NCI-H526 treated with DMSO at 0.1 percent for 48 hours (cell line): ENCODE measurements at places on chromosomes 11 and 22.

DNA sequence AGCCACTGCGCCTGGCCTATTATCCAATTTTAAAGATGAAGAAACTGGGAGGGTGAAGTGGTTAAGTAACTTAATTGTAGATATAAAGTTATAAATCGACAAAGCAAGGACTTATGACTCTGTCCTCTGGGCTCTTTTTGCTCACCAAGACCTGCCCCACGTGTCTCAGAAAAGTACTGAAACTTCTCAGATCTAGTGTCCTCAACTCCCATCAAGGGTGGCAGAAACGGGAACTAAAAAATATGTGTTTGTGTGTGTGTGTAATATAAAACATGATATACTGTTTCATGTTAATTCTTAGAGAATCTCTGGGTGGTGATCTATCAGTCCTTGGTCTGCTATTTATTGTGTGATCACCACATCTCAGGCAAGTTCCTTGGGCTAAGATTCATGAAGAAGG lies 104.9 kb downstream of the GAB2 start:
- no peak for DNase-seq

- DNase-seq: no peak
Measured at GRCh38 chr11:18958221-18958910, 19.2 kb upstream of the MRGPRX1 start.

DNA sequence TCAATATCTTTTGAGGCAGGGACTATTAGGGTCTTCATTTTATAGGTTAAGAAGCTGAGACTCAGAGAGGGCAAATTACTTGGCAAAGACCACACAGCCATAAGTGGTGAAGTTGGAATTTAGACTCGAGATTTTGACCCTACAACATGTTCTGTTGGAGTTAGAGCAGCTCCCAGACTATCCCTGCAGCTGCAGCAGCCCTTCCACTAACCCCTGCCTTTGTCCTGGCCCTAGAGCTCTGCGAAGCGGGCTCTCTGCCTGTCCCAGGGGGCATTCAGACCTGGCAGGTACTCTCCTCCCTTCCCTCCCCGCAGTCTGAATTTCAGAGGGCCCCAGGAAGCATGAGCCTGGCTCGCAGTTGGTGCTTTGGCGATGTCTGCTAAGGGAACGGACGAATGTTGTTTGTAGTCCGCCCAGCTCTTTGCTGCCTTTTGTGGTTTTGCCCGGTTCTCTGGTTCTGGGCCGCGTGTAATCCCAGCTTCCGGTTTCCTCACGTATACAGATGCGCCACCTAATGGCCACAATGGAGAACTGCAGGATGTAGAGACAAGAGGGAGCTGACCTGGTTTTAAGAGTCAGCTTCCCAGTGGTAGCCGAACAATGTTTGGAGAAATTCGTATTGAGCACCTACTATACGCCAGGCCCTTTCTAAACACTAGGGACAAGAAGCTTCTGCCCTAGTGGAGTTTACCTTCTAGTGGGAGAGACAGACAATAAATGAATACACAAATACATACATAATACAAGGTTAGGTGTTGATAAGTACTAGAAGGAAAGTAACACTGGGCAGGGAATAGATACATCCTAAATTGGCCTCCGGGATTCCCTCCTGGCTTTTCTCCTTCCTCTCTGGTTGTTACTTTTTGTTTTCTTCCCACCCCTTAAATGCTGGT lies 125.2 kb downstream of the ST3GAL4 start:
- DNase-seq: peak; percentile 98

- peak; percentile 65 for DNase-seq
Measured at GRCh38 chr11:92845805-92846204, 123.6 kb upstream of the MTNR1B start.

GRCh38 chr22:42811459-42811858 lies 45.6 kb downstream of the ARFGAP3 start:
- peak; percentile 87 for DNase-seq

GRCh38 chr11:103228807-103229206 lies 119.6 kb downstream of the DYNC2H1 start:
- DNase-seq: no peak

DNA sequence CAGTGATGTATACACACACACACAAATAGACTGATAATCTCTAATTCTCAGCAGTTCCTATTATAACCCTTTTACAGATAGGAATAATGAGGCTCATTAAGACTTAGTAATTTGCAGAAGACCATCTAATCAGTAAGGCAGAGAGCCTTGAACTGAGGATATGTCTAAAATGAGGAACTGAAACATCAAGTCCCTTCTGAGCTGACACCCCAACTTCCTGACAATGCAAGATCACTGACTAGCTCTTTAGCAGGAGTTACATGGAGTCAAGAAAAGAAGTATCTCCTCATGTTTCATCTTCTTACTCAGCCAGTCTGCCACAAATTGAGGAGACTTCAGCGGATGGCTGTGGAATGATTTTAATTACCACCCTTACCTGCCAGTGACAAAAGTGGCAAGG lies 193.0 kb downstream of the MSANTD4 start:
- DNase-seq: no peak

- DNase-seq: no peak
Measured at GRCh38 chr11:8766988-8767374, 84.4 kb downstream of the RPL27A start.

DNA sequence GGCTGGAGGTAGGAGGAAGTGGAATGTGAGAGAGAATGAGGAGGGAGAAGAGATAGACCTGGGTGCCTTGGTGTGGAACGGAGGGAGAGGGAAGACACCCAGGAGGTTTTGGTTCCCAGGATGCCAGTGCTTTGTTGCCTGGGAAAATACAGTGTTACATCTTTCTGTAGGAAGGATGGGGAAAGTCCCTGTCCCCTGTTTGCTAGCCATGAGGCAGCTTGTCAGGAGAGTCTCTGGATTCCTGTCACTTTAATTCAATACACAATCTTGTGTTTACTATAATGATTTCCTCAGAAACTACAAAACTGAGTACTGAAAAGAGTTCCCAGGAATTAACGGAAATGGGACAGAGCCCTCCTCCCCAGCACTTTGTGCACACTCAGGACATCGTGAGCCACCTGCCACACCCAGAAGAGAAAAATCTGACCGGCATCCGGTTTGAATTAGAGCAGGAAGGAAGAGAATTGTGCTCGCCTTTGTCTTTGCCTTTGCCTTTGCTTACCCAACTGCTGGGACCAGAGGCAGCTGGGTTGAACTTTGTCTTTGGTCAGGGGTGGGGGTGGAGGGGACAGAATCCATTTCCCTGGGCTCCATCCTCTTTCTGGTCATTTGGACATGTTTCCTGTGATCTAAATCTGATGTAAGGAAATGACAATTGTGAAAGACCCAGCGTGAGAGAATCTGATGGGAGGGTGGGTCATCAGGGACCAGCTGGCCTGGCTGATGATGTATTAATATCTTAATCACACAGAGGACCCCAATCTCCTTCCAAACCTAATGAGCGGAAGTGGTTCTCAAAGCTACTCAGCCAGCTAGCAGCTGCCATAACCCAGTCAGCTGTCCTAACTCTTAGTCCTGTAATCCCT lies 1.3 kb upstream of the LIMK2 start:
- DNase-seq: no peak

GRCh38 chr22:17976121-17976520 lies 48.2 kb downstream of the MICAL3 start:
- no peak for DNase-seq

GRCh38 chr11:68016904-68017817 lies 7.0 kb downstream of the ALDH3B1 start:
- DNase-seq: no peak

DNA sequence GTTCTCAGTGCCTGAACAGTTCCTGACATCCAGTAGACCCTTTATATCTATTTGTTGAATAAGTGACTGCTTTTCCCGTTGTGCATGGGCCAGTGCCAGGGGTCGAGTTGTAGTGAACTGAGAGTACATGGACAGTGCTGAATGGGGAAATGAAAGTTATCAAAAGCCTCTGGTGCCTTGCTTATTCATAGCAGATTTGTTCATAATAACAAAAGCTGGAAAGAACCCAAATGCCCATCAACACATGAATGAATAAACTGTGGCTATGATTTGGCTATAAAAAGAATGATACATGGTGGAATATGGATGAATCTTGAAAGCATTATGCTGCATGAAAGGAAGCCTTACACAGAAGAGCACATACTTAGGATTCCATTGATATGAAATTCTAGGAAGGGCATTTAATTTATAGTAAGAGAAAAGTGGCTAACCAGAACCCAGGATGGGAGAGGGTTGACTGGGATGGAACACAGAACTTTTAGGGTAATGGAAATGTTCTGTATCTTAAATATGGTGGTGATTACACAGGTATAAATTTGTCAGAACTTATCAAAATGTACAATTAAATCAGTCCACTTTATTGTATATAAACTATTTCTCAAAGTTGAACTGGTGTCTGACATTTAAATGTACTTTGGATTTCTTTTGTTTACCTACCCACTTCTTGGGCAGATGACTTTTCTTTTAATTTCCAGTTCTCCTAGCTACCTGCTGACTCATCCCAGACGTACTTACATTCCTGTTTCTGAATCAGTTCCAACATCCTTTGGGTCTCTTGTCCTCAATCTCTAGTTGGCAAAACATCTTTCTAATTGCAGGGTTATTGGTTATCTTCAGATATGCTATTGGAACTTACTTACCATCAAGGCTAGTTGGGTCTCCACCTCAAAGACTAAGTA lies 42.8 kb downstream of the PACS1 start:
- no peak for DNase-seq

GRCh38 chr22:41479671-41480396 lies 10.9 kb downstream of the ACO2 start:
- no peak for DNase-seq

GRCh38 chr11:130042093-130042591 lies 27.6 kb upstream of the APLP2 start:
- DNase-seq: no peak

DNA sequence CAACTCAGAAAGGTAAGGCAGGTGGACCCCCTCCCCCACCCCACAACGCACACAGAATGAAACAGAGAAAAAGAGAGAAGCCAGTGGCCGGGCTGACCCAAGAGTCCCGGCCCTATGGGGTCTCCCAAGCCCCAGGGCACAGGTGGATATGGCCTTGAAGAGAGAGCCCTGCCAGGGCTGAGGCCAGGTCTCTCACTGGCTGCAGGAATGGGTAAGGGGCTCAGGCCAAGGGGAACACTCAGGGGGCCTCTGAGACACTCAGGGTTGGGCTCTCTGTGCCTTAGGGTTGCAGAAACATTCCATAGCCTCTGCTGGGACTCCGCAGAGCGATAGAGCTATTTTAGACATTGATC lies 98.0 kb downstream of the PDE2A start:
- no peak for DNase-seq

- DNase-seq: no peak
Measured at GRCh38 chr11:20362481-20362880, 1.0 kb upstream of the HTATIP2 start.

DNA sequence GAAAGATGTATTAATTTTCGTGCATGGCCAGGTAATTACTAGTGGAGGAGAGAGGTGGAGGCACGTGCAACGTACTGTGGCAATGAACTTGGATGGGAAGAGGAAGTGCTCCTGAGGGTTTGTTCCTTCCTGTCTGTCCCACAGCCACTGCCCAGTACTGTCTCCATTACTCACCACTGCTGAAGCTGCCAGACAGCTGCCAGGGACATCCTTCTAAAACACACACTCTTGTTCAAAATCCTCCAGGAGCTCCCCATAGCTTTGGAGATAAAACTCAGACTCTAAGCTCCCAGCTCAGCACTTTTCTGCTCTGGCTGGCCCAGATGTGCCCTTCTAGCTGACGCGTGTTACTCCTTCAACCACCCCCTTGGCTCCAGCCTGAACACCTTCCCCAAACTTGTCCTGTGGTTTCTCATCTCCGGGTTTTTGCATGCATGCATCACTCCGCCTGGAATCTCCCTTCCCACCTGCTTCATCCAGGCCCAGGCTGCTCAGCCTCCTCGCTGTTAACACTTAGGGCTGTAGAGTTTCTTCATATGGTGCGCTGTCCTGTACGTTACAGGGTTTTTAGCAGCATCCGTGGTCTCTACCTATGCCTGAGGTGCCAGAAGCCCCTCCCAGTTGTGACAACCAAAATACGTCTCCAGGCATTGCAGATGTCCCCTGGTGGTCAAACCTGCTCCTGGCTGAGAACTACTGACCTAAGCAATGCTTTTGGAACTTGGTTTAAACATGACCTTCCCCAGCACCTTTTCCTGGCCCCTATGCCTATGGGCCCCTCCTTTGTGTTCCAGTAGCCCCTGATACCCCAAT lies 69.5 kb downstream of the C11orf91 start:
- no peak for DNase-seq

- DNase-seq: peak; percentile 75
Measured at GRCh38 chr11:19869466-19869865, 156.8 kb downstream of the NAV2 start.

- DNase-seq: peak; percentile 16
Measured at GRCh38 chr11:67504005-67504949, 886 bp downstream of the PITPNM1 start.

DNA sequence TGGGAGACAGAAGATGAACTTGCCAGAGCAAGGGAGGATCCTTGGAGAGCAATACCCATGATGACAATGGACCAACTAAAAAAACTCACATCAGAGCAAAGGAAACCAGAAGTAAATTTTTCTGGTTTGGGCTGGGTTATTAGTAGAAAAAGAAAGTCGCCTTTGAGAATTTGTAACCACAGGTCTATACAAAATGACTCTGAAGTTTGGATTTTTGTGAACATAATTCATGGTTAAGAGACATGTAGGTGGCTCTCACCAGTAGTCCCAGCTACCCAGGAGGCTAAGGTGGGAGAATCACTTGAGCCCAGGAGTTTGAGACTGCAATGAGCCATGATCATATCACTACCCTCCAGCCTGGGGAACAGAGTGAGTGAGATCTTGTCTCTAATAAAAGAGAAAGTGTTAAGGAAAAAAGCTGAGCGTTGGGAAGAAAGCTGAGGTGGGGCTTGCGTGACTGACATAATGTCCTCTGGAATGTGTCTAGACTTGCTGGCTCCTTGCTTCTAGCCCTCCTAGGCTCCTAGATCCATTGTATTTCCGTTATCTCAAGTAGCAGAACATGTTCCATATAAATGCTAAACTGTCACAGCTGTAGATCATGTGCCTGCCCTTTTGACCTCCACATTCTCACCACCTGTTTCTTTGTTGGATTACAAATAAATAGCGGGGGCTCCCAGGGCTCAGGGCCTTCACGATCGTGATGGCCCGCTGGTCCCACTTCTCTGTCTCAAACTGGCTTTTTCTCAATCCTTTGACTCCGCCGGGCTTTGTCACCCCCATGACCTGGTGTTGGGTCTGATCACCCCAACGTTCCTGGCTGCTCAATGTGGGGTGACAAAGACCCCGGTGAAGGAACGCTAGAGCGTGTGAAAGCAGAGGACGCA lies 56.2 kb upstream of the SC5D start:
- DNase-seq: peak; percentile 34

- DNase-seq: no peak
Measured at GRCh38 chr11:100769165-100769564, 82.1 kb downstream of the ARHGAP42 start.

GRCh38 chr11:68956547-68957254 lies 24.1 kb downstream of the MRGPRD start:
- no peak for DNase-seq
